ENCODE measurements at places on chromosomes 6 and 20. TPM values are rescaled to one million over a fixed set of nuclear protein-coding genes. Genes with fewer than 3 reads are reported as not detected.
A peak's percentile ranks its signal among the peaks of the same experiment; 100 is the strongest.

Gene FKBP1C
- total RNA-seq: 0.68 TPM

GRCh38 chr6:29763491-29764289, 40.5 kb downstream of the HLA-F start:
- no peak for DNase-seq

Gene TBP
- 8.7 TPM for total RNA-seq

- no peak for DNase-seq
These were observed 23.9 kb downstream of the INSM1 start for GRCh38 chr20:20391766-20392165.

DNA sequence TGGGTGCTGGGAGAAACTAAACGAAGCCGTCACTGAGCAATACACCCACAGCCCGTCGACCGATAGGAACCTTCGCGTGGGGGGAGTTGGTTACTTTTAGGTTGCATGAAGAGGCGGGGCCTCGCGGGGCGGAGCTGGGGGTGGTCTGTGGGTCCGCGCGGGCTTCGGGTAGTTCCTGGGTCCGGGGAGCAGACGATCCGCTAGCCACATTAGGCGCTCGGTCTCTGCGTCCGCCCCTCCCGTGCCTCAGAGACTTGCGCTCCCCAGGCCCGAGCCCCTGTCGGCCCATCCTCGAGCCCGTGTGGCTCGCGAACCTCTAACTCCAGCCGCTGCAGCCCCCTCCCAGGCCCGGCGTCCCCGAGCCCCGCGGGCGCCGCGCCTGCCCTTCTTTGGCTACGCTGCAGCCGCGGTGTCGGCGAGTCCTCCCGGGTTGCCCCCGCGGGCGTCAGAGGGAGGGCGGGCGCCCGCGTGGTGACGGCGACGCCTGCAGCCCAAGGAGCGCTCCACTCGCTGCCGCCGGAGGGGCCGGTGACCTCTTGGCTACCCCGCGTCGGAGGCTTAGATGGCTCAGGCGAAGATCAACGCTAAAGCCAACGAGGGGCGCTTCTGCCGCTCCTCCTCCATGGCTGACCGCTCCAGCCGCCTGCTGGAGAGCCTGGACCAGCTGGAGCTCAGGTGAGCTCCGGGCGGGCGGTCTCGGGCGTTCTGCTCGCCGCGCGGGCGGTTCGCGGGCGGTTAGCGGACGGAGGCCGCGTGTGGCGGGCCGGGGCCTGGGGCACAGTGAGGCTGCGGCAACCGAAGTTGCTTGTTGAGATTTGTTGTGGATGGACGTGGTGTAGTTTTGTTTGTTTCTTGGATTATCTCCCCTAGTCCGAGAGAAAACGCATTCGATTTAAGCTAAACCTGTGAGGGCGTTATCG, at the start of gene BAG2:
Gene BAG2, plus strand, starts transcription at position 191 of the 920 bp plus-strand sequence. Its CDS starts 372 bp downstream, at position 563.
- DNase-seq: peak; percentile 95

DNA sequence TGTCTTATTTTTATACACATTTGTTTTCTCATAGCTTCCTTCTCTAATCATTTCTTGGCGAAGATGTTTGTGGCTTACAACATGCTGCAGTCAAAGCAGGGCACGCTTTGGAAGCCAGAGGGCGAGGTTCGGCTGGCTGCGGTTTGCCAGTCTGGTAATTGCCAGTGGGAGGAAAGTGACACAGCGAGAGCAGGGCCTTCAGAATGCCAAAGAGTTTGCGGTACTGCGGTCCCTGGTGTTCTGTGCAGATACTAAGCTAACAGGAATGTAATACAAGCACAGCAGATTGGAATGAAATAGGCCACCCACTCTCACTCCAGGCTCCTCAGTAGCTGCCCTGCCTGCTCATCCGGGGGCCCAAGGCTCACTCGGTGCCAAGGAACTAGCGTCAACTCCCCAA, 58.7 kb upstream of the TGM3 start:
- DNase-seq: peak; percentile 65

Gene ABHD16B
- total RNA-seq: not detected

DNA sequence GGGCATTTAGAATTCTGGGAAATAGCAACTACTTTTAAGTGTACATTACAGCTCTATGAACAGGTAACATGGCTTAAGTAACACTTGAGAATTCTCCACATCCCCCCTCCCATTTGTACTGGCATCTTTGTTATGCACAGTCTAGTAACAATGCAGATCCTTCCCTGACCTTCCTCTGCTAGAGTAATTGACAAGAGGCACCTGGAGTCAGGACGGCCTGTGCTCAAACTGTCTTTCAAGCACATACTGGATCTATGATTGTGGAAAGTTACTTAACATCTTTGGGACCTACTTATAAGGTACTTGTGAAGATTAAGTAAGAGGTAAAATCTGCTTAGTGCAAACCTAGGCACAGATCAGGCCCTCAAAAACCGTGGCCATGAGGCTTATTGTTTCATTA, 21.9 kb upstream of the GSTA3 start:
- DNase-seq: no peak

GRCh38 chr6:139534472-139535115, 160.1 kb upstream of the CITED2 start:
- DNase-seq: no peak

GRCh38 chr20:58864346-58864745, 11.8 kb downstream of the GNAS start:
- no peak for DNase-seq

- DNase-seq: peak; percentile 80
These were observed 30.4 kb downstream of the KCNQ2 start for GRCh38 chr20:63442100-63442493.

GRCh38 chr20:62955519-62956386, 3.2 kb downstream of the SLC17A9 start:
- peak; percentile 68 for DNase-seq

DNA sequence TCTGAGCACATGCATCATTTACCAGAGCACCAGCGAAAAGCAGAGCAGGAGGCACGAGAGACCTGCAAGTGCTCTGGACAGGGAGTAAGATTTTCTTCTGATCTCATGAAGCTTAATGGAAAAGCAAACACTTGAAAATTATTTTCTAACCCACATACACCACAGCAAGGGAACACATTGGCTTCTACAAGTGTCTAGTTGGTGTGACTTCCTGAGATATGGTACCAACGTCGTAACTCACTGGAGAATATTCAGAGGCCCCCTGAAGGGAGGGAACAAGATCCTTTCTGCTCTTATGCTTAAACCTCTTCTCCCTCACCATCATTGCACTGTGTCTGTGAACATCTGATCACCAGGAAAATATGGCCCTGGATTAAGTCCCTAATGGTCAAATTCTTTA, 48.6 kb downstream of the PSMB1 start:
- DNase-seq: no peak

Gene MCCD1
- not detected for total RNA-seq

DNA sequence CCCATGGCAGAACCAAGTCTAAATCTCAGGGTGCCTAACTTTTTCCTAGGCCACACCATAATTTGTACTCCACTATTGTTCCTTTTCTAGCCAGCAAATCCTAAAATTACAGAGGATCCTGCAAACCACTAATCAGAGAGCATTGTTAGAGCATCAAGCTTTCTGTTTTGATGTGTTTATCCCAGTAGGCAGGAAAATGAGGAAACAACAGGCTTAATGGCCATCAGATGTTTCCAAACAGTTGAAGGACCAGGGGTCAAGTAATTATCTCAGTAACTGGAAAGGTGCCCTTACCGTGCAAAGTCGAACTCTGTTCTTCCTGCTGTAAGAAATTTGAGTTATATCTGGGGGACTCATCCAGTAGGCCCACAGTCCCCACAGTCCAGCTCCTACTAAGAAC, 58.7 kb downstream of the RALY start:
- DNase-seq: no peak

DNA sequence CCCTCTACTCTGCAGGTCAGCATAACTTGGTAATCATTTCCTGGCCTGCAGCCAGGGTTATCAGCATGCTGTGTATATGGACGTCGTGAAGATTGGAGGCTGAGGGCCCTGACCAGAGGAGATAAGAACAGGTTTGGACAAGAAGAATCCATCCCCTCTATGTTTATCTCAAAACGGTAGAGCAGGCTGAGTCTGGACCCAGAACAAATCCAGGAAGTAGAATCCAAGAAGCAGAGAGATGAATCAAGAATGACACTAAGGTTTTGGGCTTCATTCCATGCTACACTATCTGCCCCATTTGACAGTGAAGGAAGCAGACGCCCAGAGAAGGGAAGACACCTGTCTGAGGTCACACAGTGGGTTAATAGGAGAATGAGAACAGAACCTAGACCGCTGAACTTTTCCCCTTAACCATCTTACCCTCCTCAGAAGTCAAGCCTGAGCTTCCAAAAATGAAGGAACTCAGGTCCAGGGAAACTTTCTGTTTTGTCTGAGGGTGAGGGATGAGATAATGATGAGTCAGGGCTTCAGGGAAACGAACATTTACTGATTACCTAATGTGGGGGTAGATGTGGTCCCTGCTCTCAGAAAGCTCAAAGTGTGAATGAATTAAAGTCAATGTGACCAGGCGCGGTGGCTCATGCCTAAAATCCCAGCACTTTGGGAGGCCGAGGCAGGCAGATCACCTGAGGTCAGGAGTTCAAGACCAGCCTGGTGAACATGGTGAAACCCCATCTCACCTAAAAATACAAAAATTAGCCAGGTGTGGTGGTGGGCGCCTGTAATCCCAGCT, 9.4 kb upstream of the COMMD7 start:
- no peak for DNase-seq

DNA sequence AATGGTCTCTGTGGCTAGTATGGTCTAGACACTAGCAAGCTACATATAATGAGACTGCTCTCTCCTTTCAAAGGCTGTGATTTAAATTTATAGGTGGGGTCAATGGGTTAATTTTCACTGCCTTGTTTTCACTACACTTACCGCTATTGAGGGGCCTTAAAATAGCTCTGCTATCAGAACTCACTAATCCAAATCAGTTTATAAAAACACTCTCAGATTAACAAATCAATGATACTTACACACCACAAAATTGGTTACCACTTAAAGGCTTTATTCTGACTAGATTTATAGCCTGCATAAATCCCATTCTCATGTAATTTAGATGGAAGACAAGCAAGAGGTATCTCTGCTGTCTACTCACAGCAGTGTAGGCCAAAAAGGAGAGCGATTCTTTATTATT, 313.0 kb upstream of the AGPAT4 start:
- no peak for DNase-seq

- DNase-seq: no peak
These were observed 19.7 kb upstream of the SLC22A3 start for GRCh38 chr6:160328447-160328846.

DNA sequence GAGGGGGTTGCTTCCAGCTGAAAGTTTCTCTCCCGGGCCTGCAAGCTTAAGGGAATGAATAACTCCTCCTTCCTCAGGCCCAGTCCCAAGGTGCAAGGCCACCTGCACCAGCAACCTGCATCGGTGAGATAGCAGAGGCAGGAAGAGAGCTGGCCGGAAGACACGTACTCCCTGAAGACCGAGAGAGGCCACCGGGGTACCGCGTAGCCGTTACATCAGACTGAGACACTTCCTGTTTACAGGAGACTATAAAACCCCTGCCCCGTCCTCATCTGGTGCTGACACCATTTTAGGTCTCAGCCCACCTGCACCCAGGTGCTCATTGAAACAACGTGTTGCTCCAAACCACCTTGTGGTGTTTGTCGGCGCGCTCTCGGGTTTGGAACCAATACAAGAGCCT, 60.5 kb upstream of the PRND start:
- DNase-seq: no peak

DNA sequence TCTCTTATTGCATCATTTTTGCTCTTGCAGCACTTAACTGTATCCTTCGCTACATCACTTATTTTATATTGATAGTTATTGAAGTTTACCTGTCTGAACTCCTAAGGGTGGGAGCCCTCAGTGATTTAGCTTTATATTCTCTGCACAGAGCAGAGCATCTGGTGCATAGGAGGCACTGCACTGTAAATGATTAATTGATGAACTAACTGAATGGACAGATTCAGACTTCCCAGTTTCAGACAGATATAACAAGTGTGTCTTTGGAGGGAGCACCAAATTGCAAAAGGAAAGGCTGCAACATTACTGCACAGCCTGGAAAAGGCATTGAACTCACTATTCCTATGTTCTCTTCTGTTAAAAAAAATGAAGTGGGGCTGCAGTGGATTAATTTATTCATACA, 160.3 kb downstream of the EDN1 start:
- no peak for DNase-seq

DNA sequence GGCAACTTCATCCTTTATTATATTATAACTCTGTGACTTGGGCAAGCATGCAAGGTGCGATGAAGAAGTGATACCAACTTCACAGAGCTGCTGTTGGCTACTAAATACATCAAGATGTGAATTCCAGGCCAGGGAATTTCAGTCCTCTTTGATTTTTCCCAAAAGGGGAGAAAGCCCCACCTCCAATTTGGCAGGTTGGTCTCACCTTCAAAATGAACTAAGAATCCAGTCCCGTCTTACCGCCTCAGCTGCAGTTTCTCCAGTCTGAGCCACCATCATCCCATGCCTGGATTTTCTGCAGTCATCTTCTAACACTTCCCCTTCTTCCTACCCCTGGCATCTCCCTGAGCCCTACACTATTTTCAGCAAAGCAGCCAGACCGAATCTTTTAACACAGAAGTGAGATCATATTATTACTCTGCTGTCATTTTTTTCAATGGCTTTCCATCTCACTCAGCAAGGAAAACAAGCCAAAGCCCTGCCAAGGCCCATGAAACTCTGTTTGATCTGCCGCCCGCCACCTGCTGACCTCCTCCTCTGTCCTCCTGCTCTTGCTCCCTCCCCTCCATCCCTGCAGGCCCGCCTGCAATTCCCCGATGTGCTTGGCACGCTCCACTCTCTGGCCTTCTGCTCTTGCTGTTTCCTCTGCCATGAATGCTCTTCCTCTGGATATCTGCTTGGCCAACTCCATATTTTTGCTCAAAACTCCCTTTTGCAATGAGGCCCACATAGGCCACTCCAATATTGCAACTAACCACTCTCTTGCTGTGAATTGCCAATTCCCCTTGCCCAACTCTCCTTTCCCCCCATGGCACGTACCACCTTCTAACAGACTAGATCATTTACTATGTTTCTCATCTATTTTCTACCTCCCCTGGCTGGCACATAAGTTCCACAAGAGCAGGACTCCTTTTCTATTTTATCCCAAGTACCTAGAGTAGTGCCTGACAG, 46.0 kb upstream of the TAGAP start:
- DNase-seq: no peak

- no peak for DNase-seq
These were observed 85.8 kb downstream of the MAP3K5 start for GRCh38 chr6:136706430-136706829.

Gene OR2H2
- not detected for total RNA-seq

Gene PTCHD4
- 0.92 TPM for total RNA-seq

Gene LY6G5C
- 1.5 TPM for total RNA-seq

DNA sequence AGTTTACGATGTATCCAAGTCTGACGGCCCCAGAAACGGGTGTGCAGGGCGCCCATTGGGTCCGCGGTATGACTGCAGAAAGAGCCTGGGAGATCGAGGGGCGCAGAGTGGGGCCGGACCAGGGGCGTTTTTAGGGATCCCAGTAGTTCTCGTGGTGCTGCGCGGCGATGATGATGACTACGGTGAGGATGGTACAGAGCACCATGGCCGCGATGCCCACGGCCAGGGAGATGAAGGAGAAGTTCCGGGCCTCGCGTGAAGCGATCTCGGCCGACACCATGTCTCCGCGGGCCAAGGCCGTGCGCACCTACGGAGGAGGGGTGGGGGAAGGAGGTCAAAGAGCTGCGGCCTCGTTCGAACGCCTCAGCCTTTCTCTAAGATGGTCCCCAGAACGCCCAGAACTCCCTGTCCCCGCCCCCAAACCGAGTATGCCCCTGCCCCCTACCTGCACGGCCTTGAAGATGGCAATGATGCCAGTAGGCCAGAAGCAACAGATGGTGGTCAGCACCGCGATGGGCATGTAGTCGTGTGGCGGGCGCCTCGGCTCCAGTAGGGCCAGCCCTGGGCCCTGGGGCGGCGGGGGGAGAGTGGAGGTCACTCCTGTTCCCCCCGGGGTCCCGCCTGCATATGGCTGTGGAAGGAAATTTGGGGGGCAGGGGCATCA, 2.5 kb downstream of the PRRT1 start:
- DNase-seq: no peak

Gene ARMC12
- total RNA-seq: not detected

Data from Right ventricle myocardium inferior (tissue), 1 donor.